Activated CD4-positive, alpha-beta T cell treated with anti-CD3 and anti-CD28 coated beads for 36 hours (primary cell): ENCODE measurements at places on chromosomes 6 and 20.

- DNase-seq: no peak
Observed at GRCh38 chr20:4086771-4087687, 71.7 kb upstream of the RNF24 start.

- DNase-seq: peak; percentile 87
Observed at GRCh38 chr6:118709859-118710350, 58.5 kb upstream of the CEP85L start.

GRCh38 chr6:169144356-169144755 is 109.3 kb downstream of the THBS2 start:
- DNase-seq: no peak

DNA sequence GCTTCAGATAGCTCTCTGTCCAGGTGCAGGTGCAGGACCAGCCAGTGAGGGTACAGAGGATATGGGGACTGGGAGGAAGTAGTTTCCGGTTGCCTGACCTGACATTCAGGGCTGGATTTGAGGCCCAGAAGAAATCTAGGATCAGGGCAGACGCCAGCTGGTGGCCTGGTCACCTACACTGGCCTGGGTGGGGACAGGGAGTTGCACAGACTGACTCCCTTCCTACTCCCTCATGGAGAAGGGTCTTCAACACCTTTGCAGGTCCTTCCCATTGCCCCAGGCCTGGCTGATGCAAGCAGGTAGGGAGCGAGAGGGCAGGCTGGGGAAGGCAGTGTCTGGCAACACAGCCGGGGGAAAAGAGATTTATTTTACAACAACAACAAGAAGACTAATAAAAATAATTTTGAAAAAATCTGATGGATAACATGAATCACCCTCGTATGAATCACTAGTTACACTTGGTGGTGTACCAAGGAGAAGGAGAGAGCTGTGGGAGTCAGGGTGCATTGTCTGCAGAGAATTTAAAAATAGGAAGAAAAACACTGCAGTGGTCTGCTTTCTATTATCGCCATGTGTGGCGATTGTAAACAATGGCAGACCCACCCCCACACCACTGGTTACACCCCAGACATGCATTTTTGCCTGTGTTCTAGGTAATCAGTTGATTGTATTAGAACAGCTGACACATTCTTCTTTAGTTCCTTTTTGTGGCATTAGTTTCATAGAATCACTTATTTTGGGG is 62.3 kb upstream of the SNX9 start:
- peak; percentile 49 for DNase-seq

DNA sequence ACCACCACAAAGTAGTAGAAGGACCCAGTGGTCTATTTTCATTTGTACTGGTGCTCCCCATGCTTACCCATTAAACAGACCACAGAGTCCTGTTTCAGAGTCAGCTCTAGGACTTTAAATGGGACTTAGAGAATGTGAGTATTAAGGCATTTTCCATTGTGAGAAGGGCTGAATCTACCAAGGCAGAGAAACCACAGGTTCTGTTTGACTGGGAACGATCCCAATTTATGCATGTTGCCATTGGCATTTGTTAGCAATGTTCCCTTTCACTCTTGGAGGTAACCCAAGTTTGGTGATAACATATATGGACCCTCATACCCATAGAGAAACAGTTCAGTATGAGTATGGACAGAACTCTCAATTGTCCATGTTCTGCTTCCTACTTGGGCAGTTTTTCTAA is 672.8 kb downstream of the KIF16B start:
- DNase-seq: no peak

DNA sequence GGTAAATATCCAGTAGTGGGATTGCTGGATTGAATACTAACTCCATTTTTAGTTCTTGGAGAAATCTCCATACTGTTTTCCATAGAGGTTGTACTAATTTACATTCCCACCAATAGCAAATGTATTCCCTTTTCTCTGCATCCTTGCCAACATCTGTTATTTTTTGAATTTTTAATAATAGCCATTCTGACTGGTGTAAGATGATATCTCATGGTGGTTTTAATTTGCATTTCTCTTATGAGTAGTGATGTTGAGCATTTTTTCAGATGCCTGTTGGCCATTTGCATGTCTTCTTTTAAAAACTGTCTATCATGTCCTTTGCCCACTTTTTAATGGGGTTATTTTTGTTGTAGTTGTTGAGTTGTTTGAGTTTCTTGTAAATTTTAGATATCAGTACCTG is 253.2 kb downstream of the HAO1 start:
- no peak for DNase-seq

GRCh38 chr6:28683945-28684538 is 158.4 kb downstream of the GPX5 start:
- DNase-seq: peak; percentile 13

GRCh38 chr6:156395276-156395675 is 381.9 kb upstream of the ARID1B start:
- DNase-seq: peak; percentile 76

DNA sequence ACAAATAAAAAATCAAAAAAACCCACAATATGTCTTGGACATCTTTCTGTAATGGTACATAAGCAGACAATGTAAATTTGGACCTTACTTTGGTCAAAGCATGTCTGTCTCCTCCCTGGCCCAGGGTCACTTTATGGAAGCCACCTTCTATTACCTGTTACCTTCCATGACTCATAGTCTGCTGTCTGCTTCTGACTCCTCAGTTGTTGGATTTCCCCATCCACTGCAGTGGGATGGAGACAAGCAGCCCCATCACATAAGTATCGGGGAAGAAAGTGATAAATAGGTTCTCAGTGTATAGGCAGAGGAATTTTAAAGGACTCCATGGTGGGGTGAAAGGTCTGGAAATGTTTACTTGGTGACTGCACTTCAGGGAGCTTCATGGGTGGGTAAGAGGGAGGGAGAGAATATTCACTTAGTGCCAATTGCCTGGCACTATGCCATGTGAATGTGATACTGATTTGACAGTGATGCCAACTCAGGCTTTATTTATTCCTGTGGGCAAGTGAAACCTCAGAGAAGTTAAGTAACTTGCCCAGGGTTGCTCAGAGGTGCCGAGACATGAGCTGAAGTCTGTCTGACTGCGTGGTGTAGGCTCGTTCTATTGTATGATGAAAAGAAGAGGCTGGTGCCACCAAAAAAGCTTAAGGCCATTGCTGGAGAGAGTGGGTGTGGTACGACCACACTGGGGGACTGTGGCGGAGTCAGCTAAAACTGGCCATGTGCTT is 175.6 kb upstream of the RNF24 start:
- DNase-seq: no peak

DNA sequence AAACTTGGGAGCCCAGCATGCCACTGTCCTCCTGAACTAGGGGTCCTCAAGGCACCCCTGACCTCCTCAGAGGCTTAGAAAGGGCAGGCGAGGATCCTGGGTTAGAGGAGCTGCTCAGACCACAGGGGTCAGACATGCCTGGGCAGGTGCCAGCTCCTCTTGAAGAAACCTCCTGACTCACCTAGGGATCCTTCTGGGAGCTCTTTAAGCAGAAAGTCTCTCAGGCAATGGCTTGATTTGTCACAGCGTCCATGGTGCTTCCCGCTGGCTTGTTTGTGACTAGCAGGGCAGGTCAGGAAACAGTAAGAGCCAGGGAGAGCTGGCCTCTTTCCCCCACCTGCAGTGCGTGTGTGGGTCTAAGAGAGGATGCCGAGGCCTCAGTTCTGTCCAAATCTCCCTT is 174.5 kb upstream of the SNX9 start:
- DNase-seq: no peak

GRCh38 chr6:43107344-43108062 is 31.4 kb downstream of the PTK7 start:
- no peak for DNase-seq

- peak; percentile 30 for DNase-seq
Observed at GRCh38 chr20:51768759-51769517, 748 bp upstream of the ATP9A start.

- DNase-seq: peak; percentile 39
Observed at GRCh38 chr20:59948828-59949720, 8.9 kb downstream of the FAM217B start.

GRCh38 chr20:59268870-59269269 is 31.5 kb upstream of the EDN3 start:
- no peak for DNase-seq

DNA sequence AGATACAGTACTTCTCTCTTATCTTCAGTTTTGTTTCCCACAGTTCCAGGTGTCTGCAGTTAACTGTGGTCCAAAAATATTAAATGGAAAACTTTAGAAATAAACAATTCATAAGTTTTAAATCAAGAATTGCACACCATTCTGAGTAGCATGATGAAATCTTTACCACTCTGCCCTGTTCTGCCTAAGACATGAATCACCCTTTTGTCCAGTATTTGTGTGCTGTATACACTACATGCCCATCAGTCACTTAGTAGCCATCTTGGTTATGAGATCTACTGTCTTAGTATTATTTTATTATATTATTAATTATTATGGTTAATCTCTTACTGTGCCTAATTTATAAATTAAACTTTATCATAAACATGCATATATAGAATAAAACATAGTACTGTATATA is 279.0 kb downstream of the OGFRL1 start:
- DNase-seq: no peak

DNA sequence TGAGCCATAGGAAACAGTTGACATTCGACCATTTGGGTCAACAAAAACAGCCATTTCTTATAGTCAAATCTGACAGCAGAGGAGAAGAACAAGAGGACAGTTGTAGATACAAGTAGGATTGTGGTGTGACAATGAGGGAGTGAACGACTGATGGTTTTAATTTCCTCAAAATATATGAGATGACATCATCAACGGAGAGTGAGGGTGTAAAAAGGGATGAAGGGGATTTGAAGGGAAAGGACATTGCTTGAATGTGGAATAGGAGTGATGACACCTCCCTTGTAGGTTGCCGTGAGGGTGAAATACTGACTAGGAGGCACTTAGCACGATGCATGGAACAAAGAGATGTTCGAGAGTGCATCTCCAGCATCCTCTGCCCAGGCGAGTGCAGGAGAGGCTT is 499.8 kb upstream of the CHD6 start:
- DNase-seq: no peak

- no peak for DNase-seq
Observed at GRCh38 chr6:43912598-43913371, 142.8 kb downstream of the VEGFA start.

- no peak for DNase-seq
Observed at GRCh38 chr20:38046572-38046971, 13.0 kb downstream of the RPRD1B start.

- peak; percentile 78 for DNase-seq
Observed at GRCh38 chr6:89375427-89376267, 23.1 kb upstream of the UBE2J1 start.

DNA sequence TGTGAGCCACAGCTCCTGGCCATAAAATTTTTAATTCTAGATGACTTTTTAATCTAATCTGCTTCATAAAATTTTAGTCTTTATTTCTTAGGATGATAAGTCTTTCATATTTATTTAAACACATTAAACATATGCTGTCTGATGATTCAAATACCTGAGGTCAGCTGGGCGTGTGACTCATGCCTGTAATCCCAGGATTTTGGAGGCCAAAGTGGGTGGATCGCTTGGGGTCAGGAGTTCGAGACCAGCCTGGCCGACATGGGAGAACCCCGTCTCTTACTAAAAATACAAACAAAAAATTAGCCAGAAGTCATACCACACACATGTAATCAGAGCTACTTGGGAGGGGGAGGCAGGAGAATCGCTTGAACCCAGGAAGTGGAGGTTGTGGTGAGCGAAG is 53.1 kb downstream of the RBM24 start:
- DNase-seq: no peak

- no peak for DNase-seq
Observed at GRCh38 chr20:58078741-58079522, 149.5 kb downstream of the ANKRD60 start.

- DNase-seq: no peak
Observed at GRCh38 chr20:32516583-32517517, 68.3 kb downstream of the NOL4L start.

DNA sequence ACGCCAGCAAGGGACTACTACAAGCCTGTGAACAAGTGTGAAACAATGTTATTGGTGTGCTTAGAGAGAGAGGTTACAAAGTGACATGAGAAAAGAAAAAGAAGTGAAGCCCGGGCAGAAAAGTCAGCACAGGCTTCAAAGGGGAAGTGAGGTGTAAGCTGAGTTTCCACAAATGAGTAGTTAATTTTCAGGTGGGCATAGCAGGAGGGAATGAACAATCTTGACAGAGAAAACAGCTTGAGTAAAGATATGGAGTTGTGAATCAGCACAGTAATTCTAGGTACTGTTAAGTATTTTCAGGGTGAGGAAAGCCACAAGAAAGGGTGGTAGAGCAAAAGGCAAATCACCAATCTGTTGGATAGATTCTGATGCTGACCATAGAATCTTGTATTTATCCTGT is 4.3 kb downstream of the KCNQ5 start:
- peak; percentile 15 for DNase-seq

DNA sequence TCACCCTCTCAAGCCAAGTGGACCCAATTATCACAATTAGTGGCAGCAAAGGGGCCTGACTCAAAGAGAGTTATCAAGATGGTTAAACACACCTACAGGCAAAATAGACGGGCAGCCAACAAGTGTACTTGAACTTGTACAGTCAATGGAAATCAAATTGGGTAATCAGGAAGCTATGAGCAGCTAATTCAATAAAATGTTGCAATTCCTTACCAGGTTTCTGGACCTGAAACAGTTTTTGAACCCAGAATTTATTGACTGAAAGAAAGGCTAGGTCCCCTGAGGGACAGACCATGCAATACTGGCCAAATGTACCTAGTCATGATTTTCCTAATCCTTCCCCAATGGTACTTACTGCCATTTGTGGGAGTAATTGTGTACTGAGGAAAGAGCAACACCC is 679.8 kb downstream of the EPM2A start:
- DNase-seq: no peak

GRCh38 chr20:50993876-50994275 is 29.0 kb downstream of the KCNG1 start:
- DNase-seq: no peak

DNA sequence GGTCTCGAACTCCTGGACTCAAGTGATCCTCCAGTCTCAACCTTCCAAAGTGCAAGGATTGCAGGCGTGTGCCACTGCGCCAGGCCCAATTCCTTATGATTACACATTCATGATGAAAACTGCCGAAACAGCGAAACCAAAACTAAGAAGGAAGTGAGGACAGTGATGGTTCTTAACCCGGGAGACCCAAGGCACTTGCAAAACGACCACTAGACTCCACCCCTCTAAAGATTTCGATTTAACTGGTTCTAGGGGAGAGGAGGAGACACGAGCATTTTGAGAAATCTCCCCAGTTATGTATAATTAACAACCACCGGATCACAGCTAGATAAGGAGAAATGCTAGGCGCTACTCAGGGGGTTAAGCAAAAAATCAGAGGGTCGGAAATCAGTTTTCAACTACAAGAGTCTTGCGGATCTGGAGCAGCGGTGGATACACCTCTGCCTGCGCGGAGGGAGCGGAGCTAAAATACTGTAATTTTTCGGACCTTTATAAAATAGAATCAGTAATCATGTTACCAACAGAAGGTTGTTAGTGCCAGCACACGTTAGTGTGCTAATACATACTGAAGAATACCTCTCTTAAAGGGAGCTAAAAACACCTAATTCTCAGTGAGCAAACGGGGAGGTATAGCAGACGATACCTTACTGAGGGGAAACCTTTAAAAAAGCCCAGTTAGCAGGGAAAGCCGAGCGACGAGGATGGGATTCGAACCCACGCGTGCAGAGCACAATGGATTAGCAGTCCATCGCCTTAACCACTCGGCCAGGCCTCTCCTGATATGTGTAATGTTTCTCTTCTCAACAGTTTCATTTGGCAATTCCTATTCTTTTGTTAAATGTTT is 60.0 kb upstream of the BTN3A2 start:
- peak; percentile 85 for DNase-seq

- no peak for DNase-seq
Observed at GRCh38 chr6:45006893-45007292, 321.2 kb upstream of the RUNX2 start.

GRCh38 chr20:52087471-52087870 is 104.1 kb downstream of the ZFP64 start:
- DNase-seq: no peak
